ENCODE measurements at places on chromosomes 7 and 10.

GRCh38 chr7:83930262-83930661 is 264.3 kb downstream of the SEMA3A start:
- no peak for DNase-seq

GRCh38 chr7:111290982-111291381 is 200.1 kb downstream of the LRRN3 start:
- no peak for DNase-seq

- no peak for DNase-seq
Measured at GRCh38 chr7:94250124-94250523, 144.6 kb upstream of the COL1A2 start.

DNA sequence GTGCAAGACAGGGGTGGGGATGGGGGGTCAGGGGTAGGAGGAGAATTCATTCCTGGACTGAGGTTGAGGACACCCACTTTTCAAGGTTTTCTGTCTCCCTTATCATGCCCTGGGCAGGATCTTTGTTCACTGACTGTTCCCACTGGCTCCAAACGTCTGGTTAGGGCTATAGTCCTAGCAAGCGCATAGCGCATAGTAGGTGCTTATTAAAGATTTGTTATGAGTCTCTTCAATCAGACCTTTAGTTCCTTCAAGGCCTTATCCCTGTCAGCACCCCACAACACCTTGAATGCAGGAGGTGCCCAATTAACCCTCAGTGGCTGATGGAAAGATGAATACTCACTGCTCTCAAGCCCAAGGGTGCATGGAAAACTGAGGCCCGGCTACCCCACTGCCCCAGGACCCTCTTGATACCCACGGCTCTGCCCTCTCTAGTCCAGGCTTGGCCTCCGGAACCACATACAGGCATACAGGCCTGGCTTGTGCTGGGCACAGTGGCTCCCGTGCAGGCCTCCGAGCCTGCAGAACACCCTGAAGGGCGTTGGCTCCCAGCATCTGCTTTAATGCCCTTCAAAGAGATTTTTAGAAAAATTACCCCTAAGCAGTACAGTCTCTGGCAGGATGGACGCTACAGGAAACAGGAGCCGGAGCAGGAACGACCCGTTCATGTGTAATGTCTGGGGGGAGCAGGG is 177.7 kb downstream of the SH3PXD2A start:
- DNase-seq: no peak

DNA sequence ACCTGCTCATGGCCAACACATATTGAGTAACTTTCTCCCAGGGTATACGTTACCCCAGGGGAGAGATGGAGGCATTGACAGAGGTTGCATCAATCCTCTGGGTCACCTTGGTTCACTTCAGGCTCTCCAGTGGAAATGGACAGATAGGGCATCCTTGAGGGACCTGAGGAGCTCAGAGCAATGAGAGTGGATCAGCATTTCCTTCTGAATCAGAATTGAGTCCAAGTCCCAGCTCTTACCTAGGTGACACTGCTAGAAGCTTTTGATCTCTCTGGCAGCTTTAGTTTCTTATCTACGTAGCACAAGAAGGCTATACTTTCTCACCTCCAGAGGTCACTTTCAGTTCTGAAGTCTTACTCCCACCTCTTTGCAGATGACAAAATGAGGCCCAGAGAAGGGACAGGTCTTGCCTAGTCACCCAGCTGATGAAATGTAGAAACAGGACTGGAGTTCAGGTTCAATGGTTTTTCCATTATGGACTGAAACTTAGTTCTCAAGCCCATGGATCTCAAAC is 35.2 kb downstream of the PANK1 start:
- peak; percentile 7 for DNase-seq

DNA sequence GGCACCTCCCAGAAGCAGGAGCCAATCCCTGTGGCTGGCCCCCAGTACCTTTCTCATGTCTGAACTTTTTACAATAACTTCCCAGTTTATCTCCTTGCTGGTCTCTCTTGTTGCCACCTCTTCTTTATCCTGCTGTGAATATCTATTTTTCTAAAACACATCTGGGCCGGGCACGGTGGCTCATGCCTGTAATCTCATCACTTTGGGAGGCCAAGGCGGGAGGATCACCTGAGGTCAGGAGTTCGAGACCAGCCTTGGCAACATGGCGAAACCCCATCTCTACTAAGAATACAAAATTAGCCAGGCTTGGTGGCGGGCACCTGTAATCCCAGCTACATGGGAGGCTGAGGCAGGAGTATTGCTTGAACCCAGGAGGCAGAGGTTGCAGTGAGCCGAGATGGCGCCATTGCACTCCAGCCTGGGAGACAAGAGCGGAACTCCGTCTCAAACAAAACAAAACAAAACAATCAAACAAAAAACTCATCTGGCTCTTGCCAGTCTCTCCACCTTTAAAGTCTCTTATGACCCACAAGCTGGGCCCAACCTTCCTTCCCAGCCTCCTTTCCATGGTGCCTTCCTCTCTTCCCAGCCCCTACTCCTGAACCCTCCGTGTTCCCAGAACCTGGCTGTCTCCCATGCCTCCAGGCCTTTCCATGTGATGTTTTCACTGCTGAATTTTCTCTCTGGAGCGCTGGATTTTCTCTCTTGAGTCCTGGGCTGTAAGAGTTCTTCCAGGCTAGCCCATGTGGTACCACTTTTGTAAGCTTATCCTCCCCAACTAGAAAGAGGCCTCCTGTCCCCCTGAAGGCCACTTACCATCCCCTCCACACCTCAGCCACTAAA is 51.3 kb downstream of the HIP1 start:
- no peak for DNase-seq

GRCh38 chr7:117619681-117620080 is 139.9 kb downstream of the CFTR start:
- DNase-seq: no peak

GRCh38 chr7:116588641-116589594 is 64.1 kb downstream of the CAV1 start:
- DNase-seq: peak; percentile 58

DNA sequence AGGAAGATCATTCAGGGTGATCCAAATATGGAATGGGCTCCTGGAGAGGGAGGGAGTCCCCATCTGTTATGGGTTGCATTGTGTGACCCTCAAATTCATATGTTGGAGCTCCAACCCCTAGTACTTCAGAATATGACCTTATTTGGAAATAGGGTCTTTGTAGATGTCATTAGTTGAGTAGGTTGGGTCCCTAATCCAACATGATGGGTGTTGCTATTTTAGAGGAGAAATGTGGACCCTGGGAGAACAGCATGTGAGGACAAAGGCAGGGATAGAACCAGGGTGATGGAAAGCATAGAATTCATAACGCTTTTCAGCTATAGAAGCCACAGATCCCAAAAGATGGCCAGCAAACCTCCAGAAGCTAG is 91.5 kb upstream of the SMNDC1 start:
- no peak for DNase-seq

- no peak for DNase-seq
Measured at GRCh38 chr10:43120116-43120928, 17.9 kb upstream of the CSGALNACT2 start.

DNA sequence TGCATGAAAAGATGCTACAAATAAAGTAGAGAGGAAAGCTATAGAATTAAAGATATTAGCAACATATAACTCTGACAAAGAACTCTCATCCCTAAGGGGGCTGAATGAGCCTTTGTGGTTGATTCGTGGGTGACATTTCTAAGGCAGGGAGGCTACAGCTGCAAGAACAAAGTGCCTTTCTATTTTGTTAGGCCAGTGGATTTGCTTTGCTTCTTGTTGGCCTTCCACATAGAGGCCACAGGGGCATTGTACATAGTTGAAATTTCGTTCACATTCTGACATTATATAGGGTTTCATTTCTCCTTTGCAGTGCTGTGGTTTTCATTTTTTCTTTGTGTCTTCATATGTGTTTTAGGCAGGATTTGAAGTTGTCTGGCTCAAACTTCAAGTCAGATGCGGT is 819.2 kb upstream of the C7orf33 start:
- DNase-seq: no peak

- no peak for DNase-seq
Measured at GRCh38 chr7:73699370-73700068, 16.1 kb downstream of the BUD23 start.

GRCh38 chr7:70700055-70700940 is 431.6 kb upstream of the GALNT17 start:
- DNase-seq: no peak

DNA sequence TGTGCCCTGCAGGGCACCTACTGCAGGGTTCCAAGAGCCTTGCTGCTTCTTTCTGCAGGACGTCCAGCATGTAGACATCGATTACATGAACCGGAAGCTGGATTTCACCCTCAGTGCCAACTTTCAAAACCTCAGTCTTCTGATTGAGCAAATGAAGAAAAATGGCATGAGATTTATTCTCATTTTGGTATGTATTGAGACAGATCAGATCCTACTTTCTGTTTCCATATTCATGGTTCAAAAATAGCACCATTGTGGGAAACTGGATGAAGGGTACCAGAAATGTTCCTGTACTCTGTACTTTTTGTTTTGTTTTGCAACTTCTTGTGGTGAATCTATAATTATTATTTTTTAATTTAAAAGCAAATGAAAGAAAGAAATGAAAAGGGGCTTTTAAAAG is 64.1 kb downstream of the MGAM2 start:
- DNase-seq: no peak

DNA sequence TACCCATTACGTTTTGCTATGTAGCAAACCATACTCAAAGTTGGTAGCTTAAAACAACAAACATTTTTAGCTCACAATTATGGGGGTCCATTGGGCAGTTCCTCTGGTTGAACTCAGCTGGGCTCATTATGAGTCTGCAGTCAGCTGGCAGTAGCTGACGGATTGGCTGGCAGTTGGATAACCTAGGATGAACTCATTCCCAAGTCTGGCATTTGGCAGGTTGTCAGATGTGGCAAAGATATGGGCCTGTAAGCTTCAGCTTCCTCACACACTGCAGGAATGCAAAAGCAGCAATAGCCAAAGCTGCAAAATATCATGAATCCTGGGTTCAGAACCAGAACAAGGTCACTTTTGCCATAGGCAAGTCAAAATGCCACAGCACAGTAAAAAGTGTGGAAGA is 412.2 kb upstream of the SORCS1 start:
- DNase-seq: no peak

DNA sequence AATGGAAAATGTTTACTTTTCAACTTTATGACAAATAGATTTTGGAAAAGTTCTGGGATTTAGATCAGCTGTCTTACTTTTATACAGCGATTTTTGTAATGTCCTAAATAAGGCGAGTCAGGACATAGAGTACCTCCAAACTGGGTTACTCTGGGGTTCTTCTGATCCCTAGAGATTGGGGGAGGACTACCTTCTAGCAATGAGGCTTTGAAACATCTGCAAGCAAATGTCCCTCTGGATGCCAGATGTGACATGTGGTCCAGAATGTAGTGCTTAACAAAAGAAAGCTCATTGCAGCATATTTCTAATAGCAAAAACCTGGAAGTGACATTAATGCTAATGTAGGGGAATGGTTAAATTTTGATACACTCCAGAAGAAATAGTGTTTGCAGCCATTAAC is 36.1 kb downstream of the ABRAXAS2 start:
- no peak for DNase-seq

- no peak for DNase-seq
Measured at GRCh38 chr7:84722086-84722485, 464.8 kb downstream of the SEMA3D start.

GRCh38 chr7:128879939-128880746 is 17.5 kb downstream of the ATP6V1F start:
- no peak for DNase-seq

- DNase-seq: no peak
Measured at GRCh38 chr7:89223900-89224395, 428.4 kb upstream of the TEX47 start.

- DNase-seq: no peak
Measured at GRCh38 chr10:72445851-72446250, 91.1 kb upstream of the DNAJB12 start.

DNA sequence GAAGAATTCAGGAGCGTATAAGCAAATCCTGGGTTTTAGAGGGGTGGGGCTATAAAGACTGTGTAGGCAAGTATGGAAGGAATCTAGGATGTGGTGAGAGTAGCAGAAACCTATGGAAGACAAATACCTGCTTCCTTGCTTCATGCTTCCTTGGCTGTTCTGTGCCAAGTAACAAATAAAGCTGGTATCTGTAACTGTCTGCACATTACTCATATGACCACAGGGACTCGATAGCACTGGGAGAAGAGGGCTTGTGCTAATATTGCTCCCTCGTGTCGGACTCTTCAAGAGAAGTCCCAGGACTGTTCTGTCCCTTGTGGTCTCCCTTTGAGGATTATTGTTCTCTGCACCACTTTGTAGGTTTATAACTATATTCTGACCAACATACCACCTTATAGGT is 11.5 kb upstream of the GIMAP7 start:
- DNase-seq: no peak

- DNase-seq: no peak
Measured at GRCh38 chr10:5658871-5659618, 7.3 kb downstream of the ASB13 start.

- no peak for DNase-seq
Measured at GRCh38 chr10:61125560-61126170, 181.7 kb upstream of the RHOBTB1 start.

DNA sequence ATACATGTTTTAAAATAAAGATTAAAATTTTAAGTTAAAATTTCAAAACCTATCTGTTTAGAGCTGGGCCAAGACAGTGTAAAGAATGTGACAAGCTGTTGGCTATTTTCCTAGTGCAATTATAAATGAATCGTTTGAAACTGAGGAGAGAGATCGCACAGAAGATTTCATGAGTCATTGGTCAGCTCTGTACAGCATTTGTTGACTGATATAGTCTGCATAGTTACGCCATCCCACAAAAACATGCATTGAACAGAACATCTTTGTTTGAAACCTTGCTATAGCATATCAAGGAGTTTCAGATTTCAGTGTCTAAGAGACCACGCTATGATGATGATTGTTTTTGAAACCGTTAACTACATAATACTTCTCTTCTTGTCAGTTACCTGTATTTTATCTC is 1.3 kb upstream of the C10orf67 start:
- peak; percentile 56 for DNase-seq

DNA sequence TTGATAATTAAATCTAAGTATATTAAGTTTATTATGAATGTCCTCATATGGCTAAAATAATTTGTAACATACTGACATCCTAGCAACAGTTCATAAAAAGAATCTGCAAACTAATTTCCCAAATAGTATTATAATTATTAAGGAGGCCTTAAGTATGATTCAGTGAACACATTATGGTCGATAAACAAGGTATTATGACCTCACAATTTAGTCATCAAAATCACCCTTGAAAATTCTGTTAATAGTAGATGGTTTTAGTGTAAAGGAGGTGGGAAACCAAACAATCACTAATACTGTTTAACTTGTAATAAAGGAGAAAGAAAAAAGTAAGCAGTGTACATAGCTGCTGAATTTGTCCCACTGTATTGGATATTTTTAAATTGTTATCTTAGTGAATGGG is 2.1 kb downstream of the ETV1 start:
- DNase-seq: no peak

GRCh38 chr10:30185916-30186315 is 126.5 kb upstream of the JCAD start:
- no peak for DNase-seq

All from activated CD4-positive, alpha-beta T cell treated with anti-CD3 and anti-CD28 coated beads, Interleukin-2, Interleukin-6, amounts not matched to agents 100 ng/mL and 50 ng/mL, durations not matched to agents 16 hours and 8 hours (primary cell).